GM12878 (cell line): ENCODE measurements at places on chromosomes 5 and 9.

DNA sequence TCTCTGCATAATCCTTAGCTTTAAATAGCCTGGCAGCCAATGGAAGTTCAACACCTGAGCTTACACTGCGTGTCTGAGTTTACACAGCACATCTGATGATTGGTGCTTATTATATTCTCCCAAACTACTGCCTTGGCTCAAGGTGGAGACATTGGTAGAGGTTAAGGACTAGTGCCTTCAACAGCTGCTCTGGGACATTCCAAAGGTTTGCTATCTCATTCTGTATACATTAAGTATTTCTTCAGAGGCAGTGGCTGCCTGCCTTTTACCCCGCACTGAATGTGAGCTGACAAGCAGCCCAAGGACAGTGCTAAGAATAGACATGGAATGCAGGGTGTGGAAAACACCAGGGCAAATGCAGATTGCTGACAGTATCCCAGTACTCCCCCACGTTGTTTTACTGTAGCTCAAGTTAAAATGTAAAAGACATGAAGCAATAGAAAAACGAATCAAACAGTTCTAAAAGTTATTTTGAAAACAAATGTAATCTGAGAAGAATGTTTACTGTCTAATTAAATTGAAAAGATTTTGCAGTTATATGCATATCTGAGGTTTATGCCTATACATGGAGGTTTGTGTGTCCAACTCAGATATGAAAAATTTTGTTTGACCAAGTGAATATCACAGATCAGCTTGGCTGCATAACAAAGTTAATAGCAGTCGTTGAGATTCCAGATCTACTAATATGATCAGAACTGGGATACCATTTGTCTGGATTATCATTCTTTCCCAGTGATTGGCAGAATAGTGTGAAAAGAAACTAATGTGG lies 1.8 kb downstream of the HSPB3 start:
- peaks cover 4% of the 10 kb centered on the region; the same call in 1 of the 2 replicates for H3K27me3 ChIP-seq
- no peak for DNase-seq
- H3K4me1 ChIP-seq: no peaks in the 10 kb centered on the region
- no peak overlapping the region for H3K4me3 ChIP-seq

GRCh38 chr5:59062986-59063683 lies 480.3 kb downstream of the RAB3C start:
- H3K27me3 ChIP-seq: no peaks in the 10 kb centered on the region
- DNase-seq: no peak
- no peaks in the 10 kb centered on the region for H3K4me1 ChIP-seq

DNA sequence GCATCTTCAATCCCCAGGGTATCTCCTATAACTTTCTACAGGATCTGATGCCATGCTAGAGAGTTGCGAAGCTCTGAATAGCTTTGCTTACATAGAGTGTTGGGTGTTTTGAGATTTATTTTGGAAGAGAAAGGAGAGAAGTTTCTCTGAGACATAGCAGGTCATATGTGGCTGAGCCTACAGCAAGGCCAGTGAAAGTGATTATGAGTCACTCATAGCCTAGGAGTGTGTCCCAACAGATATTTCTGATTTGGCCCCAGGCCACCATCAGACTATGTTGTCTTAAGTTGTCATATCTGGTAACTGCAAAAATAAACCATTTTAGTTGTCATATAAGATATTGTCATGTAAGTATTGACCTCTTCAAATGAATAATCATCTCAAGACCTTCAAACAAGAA lies 132.0 kb upstream of the RAI14 start:
- no peak for DNase-seq
- no peaks in the 10 kb centered on the region for H3K36me3 ChIP-seq
- no peaks in the 10 kb centered on the region for H3K4me1 ChIP-seq
- H3K4me3 ChIP-seq: no peak overlapping the region
- no peak overlapping the region for H3K27ac ChIP-seq
- H3K27me3 ChIP-seq: no peaks in the 10 kb centered on the region

GRCh38 chr9:72856972-72857623 lies 95.8 kb downstream of the ALDH1A1 start:
- no peak for DNase-seq
- no peak overlapping the region for H3K27ac ChIP-seq
- no peaks in the 10 kb centered on the region for H3K36me3 ChIP-seq
- no peaks in the 10 kb centered on the region for H3K27me3 ChIP-seq
- no peaks in the 10 kb centered on the region for H3K4me1 ChIP-seq

GRCh38 chr5:83126501-83126900 lies 49.2 kb downstream of the XRCC4 start:
- DNase-seq: no peak
- H3K27me3 ChIP-seq: no peaks in the 10 kb centered on the region

- H3K27me3 ChIP-seq: no peaks in the 10 kb centered on the region
- no peaks in the 10 kb centered on the region for H3K4me1 ChIP-seq
- no peak overlapping the region for H3K4me3 ChIP-seq
- no peak overlapping the region for H3K27ac ChIP-seq
- no peak for DNase-seq
- H3K36me3 ChIP-seq: no peaks in the 10 kb centered on the region
Observed at GRCh38 chr5:145178641-145179523, 656.3 kb downstream of the PRELID2 start.

GRCh38 chr5:79588696-79589095 lies 23.5 kb upstream of the TENT2 start:
- H3K4me1 ChIP-seq: no peaks in the 10 kb centered on the region
- peak; percentile 25 for DNase-seq
- no peaks in the 10 kb centered on the region for H3K36me3 ChIP-seq
- H3K27me3 ChIP-seq: no peaks in the 10 kb centered on the region
- H3K27ac ChIP-seq: no peak overlapping the region

DNA sequence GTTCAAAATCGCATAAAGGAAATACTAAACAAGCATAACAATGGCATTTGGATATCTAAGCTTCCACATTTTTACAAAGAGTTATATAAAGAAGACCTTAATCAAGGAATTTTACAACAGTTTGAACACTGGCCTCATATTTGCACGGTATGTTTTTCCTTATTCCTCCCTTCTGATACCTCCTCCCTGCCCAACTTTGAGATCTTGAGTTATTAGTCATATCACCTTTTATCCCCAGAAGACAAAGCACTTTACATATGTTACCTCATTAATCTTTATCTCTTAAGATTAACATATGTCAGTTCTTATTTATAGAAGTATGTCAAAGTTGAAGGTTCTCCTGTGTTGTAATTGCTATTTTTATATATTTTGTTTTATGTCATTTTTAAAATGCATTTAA lies 29.8 kb downstream of the TDRD7 start:
- H3K4me1 ChIP-seq: no peaks in the 10 kb centered on the region
- no peak overlapping the region for H3K4me3 ChIP-seq
- H3K36me3 ChIP-seq: peaks cover 12% of the 10 kb centered on the region
- DNase-seq: no peak

DNA sequence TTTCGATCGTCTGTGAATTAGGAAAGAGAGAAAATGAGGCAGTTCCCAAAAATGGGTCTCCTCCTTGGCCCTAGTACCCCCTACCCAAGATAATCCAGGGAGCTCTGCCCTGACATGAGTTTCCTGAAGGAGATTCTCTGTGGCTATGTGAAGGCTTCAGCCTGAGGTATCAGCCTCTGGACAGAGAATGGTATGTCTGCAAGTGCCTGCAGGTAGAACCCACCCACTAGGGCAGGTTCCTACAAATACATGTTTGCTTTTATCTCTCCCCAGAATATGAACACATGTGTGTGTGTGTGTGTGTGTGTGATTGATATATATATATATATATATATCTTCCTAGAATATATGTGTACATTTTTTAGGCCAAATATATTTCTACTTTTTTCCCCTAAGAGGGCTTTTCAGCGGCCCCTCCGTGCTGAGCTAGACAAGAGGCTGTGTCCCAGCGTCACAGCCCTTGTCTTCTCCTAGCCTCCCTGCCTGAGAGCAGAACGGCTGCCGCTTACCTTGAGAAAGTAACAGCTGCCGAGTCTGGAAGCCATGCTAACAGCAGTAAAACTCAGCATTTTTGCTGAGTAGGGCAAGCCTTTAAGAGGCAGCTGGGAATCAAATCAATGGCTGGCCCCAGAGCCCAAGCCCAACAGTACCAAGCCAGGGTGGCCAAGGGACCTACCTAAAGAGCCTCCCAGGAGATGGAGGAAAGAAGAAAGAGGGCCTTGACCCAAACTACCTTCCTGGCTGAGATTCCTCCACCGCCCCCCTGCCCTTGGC lies 2.1 kb downstream of the BRINP1 start:
- no peaks in the 10 kb centered on the region for H3K36me3 ChIP-seq
- H3K27ac ChIP-seq: no peak overlapping the region
- no peak overlapping the region for H3K4me3 ChIP-seq
- no peaks in the 10 kb centered on the region for H3K27me3 ChIP-seq

DNA sequence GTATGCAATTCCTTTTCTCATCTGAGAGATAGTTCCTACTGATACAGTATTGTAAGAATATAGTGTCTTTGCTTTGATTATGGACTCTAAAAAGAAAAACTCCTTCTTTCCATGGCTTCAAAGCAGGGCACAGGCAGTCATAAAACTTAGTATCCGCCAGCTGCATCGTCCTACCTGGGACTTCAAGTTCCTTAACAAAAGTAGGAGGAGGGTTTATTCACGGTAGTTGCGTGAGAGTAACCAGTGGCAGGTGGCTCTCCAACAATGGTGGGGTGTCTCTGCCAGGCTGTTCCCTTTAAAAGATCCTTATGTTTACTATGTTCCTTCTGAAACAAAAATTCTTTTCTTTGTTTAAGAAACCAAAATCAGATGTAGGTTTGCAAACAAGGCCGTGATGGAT lies 173.5 kb upstream of the DMAC1 start:
- no peak overlapping the region for H3K27ac ChIP-seq
- no peak overlapping the region for H3K4me3 ChIP-seq
- H3K4me1 ChIP-seq: peaks cover 38% of the 10 kb centered on the region
- no peaks in the 10 kb centered on the region for H3K27me3 ChIP-seq
